ENCODE measurements at places on chromosomes 16 and 17.
A peak's percentile ranks its signal among the peaks of the same experiment; 100 is the strongest.

DNA sequence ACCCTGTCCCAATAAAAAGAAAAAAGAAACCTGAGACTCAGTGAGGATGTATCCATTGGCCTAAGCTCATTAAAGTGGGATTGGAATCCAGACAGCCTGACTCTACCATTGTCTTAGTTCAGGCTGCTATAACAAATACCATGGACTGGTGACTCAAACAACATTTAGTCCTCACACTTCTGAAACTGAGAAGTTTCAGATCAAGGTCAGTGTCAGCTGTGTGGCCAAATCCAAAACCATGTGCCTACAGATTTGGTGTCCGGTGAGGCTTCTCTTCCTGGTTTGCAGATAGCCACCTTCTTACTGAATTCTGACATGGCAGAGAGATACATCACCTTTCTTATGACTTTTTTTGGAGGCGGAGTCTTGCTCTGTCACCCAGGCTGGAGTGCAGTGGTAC is 53.3 kb upstream of the KDM8 start:
- DNase-seq = no peak

- peak; percentile 87 for DNase-seq
These were observed 7.7 kb upstream of the PPL start for GRCh38 chr16:4944333-4945281.

DNA sequence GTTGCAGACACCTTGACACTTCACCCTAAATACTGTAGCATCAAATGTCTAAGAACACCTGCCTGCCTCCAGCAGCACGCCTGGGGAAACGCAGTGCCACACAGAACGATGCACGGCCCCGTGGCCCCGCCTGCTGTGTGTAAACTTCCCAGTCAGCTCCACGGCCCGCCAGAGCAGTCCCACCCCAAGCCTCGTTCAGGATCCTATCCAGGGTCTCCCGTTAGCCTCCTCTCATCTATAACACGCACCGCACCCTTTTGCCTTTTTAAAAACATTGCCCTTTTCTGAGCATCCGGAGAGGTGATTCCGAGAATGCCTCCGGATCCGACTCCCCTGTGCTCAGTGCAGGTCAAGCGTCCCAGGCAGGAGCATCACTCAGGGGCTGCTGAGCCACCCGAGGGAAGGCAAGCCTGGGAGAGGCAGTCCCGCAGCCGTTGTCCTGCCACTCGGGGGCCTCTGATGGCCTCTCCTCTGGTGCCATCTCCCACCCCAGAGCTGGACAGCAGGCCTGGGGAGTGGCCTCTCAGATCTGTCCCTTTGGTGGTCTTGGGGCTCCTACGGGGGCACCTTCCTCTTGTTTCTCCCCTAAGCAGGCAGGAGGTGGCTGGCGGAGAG is 37.9 kb upstream of the SLC38A10 start:
- DNase-seq = no peak

- DNase-seq = no peak
These were observed 24.8 kb downstream of the TMC7 start for GRCh38 chr16:19008245-19009169.

DNA sequence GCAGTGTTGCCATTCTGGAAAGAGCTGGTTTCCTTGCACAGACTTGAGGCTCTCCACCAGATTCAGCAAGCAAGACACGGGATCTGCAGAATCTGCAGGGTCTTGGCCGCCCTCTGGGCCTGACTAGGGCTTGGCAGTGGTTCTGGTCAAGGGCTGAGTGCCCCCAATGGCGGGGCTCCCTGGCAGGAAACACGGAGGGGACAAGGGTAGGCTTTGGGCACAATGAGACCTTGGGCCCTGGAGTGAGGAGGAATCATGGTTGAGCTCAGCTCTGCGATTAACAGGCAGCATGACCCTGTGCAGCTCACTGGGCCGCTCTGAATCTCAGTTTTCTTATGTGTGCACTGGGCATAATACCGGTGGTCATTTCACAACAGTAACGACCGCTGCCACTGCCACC is 249.9 kb downstream of the GSG1L start:
- no peak for DNase-seq

GRCh38 chr17:78184351-78184750 is 2.5 kb downstream of the TK1 start:
- no peak for DNase-seq

DNA sequence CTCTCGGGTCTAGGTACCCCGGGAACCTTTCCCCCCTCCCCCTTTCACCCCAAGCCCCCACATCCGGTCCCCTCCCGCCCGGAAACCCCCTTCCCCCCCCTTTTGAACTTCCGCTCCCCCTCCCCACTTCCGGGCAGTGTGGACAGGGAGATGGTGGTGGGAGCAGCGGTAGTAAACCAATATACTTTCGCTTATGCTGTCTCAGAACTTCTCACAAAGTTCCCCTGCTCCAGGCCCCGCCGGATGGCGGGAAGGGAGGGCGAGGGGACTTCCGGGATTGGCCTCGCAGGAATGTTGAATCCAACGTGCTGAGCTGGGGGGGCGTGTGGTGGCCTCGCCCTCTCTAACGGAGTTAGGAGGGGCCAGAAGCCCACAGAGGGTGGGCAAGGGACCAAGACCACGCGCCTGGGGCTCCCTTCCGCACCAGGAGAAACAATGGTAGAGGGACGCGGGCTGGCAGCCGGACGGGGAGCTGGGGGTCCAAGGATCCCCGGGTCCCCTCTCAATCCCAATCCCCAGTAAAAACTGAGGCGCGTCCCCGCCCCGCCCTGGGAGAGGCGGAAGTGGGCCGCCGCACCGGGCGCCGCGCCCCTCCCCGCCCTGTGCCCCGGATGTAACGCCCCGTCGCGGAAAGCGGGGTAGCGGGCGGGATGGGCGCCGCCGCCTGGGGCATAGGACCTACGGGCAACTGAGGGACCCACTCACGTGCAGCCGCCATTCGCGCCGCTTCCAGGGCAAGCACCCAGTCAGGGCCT is 742 bp downstream of the PFN1 start:
- DNase-seq = peak; percentile 80
